Germinal center (tissue), 1 donor: ENCODE measurements at places on chromosomes 5 and 9.

GRCh38 chr5:98825582-98826375 is 52.3 kb downstream of the RGMB start:
- no peak for DNase-seq

GRCh38 chr5:175378444-175379028 is 65.4 kb downstream of the DRD1 start:
- DNase-seq, result no peak

DNA sequence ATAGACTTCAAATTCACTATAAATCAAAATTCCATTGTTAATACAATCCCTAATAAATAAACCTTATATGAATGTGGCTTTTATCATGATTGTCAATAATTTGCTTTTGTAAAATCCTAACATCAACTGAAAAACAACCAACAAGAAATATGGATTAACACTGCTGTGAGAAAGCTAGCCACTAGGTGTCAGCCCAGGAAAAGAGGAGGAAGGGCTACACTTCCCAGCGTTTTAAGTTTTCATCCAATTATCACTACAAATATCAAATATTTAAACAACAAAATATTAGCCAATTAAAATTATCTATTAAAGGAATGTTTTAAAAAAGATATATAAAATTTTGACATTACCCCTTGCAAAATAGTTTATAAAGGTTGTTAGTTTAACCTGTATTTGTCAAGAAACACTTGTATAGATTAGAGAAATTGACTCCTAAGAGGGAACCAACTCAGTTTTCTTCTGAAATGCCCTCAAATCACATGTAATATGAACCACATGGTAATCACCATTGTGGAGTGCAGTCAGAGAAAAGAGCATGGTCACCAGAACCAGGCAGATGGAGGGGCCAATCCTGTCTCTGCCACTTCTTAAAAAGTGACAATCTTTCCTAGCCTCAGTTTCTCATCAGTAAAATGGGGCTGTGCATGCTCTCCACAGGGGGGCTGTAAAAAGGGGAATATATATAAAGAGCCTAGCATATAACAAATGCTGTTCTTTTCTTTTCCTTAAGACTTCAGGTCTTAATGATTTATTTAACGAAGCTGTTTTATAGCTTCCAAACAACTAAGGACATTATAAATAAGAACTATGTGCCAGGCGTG is 188.2 kb downstream of the CRB2 start:
- peak; percentile 36 for DNase-seq

- no peak for DNase-seq
Observed at GRCh38 chr5:158510479-158510878, 589.2 kb downstream of the EBF1 start.

DNA sequence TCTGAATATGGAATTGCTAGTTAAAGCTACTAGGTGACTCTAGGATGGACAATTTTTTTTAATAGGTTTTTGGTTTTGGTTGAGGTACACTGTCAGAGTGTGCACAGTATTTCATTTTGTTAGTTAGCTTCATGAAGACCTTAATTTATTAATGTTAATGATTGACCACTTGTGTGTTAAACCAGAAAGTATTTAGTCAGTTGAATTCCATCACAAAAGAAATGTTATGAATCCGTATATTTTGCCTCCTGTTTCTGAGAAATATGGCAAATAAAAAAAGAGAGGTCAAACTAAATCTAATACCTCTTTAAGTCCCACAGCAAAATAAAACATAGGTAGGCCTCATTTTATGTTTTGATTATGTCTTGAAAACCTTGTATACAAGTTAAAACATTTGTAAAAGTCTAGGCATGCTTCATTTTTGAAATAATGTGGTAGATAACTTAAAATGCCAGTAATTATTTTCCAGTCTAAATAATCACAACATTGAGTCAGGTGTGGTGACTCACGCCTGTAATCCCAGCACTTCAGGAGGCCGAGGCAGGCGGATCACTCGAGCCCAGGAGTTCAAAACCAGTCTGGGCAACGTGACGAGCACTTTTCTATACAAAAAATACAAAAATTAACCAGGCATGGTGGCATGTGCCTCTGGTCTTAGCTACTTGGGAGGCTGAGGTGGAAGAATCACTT is 50.8 kb downstream of the ITGA1 start:
- DNase-seq, result no peak
